ENCODE measurements at places on chromosomes 3 and 15.

- DNase-seq = no peak
Measured at GRCh38 chr3:53863145-53863544, 16.8 kb downstream of the IL17RB start.

DNA sequence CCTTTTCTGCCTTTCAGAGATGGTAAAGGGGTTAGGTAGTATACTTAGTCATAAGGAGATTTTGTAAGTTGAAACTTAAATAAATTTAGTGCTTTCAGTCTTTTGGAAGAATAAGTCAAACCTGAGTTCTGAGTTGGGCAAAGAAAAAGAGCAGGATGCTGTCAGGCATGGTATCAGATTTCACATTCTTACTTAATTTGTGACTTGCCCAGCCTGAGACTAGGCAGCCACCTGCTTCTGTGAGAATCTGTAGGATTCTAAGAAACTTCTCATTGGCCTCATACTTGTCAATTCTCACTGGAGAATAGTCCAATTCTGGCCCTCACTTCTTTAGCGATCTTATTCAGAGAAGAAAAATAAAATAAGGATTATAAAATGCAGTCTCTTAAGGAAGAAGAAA is 577.5 kb downstream of the DIPK2A start:
- no peak for DNase-seq

DNA sequence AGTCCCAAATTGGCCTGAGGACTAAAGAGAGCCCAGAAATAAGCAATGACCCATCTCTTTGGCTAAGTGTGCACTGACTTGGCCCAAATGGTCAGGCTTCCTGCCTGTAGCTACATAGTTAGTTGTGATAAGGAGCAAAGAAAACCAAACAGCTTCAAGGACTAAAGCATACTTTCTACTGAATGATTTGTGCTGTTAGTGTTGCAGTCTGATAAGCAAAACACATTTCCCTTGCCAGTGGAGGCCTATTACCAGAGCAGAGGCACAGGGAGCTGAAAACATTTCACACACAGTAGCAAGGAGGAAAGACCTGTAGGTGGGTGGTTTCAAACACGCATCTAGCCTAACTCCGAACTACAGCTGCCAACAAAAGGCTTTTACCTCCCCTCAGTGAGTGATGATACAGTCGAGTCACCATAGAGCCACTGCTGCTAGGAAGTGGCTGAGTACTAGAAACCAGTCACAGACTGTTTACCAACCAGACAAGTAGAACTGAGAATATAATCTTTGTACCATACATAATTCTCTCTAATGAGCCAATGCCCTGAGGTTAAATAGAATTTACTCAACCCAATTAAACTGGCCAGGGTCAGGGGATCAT is 222.3 kb upstream of the THBS1 start:
- DNase-seq = no peak

GRCh38 chr15:24766511-24767133 is 91.0 kb downstream of the NPAP1 start:
- DNase-seq = no peak

- no peak for DNase-seq
Measured at GRCh38 chr3:133055339-133055738, 17.1 kb downstream of the TMEM108 start.

GRCh38 chr3:36373084-36373483 is 7.2 kb upstream of the STAC start:
- DNase-seq = no peak

DNA sequence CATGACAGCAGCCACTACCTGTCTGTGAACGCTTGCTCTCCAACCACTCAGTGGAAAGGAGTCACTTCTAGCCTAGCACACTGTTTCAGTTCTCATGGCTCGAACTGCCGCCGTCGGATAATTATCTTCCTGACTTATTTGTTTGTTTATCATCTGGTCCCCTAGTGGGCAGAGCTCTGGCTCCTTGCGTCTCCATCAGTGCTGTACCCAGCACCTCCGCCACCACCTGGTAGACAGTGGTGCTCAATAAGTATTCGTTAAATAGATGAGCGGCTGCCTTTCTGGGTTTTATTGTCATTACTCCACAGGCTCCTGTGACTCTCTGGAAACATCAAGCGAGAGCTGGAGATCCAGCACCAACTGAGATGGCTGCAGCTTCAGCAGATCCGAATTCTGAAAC is 297.5 kb downstream of the NTRK3 start:
- DNase-seq = no peak

- no peak for DNase-seq
Measured at GRCh38 chr3:30873671-30874070, 20.8 kb downstream of the GADL1 start.

DNA sequence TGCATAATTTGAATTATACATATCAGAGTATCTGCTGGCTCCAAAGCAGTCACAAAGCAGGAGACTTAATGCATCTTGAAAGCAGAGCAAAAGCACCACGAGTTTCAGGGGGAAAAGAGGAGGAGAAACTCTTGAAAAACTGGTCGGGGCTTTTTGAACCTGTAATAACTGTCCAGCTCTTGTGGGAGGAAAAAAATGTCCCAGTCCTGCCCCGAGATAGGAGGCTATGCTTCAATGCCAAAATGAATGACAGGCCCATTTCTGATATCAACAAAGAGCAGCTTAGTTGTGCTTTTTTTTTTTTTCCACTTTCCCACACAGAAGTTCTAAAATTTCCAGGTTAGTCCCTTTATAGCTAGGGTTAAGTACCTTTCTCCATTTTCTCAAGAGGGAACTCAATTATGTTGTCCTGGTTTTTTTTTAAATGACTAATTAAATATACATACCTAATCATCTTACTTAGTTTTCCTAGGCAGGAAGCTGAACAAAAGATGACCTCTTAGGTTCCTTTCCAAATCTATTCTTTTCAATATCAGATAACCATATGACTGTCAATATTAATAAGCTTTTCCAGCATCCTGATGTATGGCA is 120.2 kb downstream of the TFDP2 start:
- DNase-seq = no peak

DNA sequence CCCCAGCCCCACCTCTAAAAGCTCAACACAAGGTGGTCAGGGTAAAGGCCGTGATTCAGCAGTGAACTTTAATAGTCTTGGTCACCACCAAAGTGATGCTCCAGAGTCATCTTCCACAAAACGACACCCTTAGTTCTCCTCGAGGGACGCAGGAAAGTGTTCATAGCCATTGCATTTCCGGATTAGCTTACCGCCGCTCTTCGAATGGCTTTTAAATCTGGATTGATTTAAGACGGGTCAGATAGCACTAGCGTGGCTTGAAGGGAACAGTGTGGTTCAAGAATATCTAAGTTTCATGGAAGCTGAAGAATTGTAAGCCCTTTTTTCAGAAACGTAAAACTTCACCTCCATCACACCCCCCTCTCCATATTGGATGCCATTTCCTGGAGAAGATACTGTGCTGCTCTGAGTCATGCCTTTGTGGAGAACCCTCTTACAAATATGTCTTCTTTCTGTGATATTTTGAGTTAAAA is 829 bp downstream of the RNF7 start:
- DNase-seq = peak; percentile 46

DNA sequence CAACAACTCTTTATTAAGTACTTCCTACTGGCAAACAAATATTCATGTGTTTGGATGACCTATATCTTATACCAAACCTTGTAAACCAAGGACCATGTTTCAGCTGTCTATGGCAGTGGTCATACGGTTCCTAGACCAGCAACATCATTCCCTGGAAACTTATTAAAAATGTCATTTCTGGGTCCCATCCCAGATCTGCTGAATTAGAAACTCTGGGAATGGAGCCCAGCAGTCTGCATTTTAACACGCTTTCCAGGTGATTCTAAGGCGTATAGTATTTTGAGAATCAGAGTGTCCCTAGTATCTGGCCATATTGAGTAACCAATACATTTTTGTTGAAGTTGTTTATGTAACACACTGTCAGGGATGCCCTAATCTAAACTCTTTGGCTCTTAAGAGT is 363.4 kb upstream of the LRRC3B start:
- no peak for DNase-seq

- DNase-seq = no peak
Measured at GRCh38 chr3:148466980-148467740, 230.5 kb upstream of the AGTR1 start.

- DNase-seq = no peak
Measured at GRCh38 chr3:129291236-129291886, 12.7 kb downstream of the HMCES start.

GRCh38 chr3:152276681-152277080 is 8.0 kb downstream of the MBNL1 start:
- no peak for DNase-seq

GRCh38 chr15:68818769-68819494 is 1.8 kb downstream of the ANP32A start:
- peak; percentile 66 for DNase-seq

DNA sequence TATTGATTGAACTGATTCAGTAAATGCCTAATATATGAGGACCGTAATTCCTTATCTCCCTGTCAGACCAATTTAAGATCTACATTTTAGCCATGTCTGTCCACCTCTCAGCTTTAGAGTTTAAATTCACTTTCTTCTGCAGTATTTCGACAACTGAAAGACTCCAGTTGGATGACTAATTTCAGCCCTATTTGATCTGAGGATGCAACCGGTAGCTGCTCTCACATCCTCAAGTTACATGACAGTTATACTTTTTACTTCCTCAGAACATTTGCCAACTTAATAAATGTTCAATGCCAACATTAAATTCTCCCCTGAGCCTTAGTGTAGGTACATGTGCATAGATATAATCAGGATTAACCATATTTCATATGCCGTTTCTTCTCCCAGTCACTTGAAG is 2.5 kb upstream of the HHLA2 start:
- DNase-seq = no peak

- DNase-seq = no peak
Measured at GRCh38 chr3:179093807-179094206, 22.2 kb upstream of the ZMAT3 start.

DNA sequence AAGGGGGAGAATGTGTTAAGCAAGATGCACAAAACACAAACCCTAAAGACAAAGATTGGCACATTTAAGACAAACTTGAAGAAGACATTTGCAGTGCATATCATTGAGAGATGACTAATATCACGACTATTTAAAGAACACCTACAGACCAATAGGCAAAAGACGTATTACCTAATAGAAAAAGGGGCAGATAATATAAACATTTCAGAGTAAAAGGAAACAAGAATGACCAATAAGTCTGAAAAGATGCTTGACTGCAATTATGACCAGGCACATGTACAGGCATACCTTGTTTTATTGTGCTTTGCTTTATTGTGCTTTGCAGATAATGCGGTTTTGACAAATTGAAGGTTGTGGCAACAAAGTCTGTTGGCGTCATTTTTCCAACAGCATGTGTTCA is 4.9 kb downstream of the HACD3 start:
- no peak for DNase-seq

- DNase-seq = no peak
Measured at GRCh38 chr3:107745354-107745753, 222.6 kb downstream of the BBX start.

DNA sequence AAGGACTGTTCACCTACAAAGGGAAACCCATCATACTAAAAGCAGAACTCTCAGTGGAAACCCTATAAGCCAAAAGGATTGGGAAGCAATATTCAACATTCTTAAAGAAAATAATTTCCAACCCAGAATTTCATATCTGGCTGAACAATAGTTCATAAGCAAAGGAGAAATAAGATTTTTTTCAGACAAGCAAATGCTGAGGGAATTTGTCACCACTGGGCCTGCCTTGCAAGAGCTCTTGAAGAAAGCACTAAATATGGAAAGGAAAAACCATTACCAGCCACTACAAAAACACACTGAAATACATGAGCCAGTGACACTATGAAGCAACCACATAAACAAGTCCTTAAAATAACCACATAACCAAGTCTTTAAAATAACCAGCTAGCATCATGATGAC is 28.9 kb upstream of the DCBLD2 start:
- no peak for DNase-seq

DNA sequence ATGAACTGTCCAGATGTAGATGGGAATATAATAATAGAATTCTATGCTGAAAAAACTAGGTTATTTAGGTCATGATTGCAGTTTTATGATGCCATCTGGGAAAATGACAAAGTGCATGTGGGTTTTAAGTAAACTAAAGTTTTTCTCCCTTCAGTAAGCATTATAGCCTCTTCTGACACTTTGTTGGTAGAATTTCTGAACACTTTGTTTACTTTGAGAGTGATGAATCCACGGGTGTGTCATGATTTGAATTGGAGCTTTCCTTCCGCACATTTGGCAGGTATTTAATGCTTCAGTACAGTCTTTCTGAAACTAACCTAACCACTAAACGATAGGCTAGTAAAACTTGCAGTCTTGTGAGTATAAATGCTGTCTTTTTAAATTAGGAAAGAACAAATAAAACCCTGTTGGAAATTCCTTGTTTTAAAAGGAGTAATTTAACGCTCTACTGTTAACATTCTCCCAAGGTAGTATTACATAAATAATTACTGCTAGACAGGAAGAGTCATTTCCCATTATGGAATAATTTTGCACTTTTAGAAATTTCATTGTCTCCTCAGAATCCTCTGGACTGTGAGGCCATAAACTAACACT is 7.0 kb downstream of the FILIP1L start:
- no peak for DNase-seq

DNA sequence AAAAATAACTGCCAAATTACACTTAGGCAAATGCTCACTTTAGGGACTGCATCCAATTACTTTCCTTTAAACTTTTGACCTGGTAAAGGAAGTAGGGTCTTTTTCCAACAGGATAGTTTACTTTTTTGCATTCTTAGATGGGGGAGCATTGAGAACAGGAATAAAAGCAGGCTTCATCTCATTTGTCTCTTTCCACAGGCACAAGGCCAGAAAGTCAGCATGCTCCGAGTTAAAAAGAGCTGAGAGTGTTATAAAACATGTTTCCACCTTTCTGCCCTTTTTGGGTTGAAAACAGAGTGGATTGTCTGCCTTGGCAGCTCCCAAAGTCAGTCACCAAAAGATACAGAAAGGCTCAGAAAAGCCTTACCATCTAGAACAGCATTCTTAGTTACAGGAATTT is 404.9 kb upstream of the ALCAM start:
- no peak for DNase-seq

DNA sequence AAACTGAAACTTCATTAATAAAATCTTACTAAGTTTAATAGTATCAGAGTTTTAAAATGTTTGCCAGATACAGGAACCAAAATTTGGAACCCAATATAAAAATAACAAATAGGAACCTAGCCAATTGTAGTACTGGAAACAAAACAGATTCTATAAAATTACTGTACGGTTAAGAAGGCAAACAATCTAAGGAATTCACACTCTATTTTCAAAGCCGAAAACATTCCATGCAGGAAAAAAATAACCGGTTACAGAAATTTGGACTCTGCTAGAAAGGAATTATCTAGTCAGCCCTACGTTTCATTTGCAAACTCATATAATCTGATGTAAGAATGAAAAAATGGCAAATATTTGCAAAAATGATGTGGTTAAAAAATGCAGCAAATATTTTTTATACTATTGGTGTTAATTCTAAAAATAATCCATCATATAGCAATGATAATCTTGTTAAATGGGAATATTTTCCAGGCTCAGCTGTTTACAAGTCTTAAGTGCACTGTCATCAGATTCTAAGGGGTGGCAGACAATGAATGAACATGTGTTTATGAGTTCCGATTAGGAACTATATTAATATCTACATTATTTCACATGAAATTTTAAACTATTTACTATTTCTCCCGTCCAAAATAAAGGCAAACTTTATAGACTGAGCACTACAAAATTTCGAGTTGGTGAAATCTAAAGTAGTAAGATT is 58.1 kb downstream of the DCBLD2 start:
- DNase-seq = no peak

- no peak for DNase-seq
Measured at GRCh38 chr3:174170248-174170647, 688.9 kb upstream of the NAALADL2 start.
